ENCODE measurements at places on chromosomes 6 and 20.

GRCh38 chr6:118100717-118101116, 193.7 kb downstream of the SLC35F1 start:
- no peak for DNase-seq

- DNase-seq, result no peak
These were observed 73.0 kb downstream of the ZDHHC14 start for GRCh38 chr6:157453978-157454377.

DNA sequence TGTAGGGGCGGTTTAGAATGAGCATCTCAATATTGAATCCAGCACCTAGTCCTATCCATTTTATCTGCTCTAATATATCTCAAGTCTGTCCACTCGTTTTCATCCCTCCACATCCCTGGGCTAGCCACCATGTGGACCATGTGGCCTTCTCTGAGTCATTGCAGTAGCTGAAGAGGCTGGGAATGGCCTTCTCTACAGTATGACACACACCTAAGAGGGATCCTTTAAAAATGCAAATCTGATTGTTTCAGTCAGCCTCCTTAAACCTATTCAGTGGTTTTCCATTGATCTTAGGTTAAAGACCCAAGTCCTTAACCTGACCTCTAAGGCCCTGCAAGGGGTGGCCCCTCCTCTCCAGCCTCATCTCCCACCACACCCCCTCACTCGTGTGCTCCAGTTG, 9.4 kb downstream of the RING1 start:
- DNase-seq, result no peak

DNA sequence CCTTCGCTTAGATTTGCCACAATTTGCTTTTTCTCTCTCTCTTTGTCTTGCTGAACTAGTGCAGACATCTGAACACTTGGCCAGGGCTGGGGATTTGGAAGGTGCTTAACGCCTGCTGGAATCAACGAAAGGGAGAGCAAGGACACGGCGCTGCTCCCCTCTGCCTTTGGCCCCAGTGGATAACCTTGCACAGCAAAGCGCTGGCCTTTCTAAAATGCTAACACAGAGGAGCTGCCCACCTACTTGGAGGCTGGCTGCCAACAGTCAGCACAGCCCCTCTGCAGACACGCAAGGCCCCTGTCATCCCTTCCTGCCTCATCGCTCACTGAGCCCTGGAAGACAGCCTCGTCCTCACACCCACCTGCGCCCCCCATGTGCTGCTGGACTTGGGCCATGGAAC, 37.5 kb downstream of the C20orf203 start:
- DNase-seq, result no peak

DNA sequence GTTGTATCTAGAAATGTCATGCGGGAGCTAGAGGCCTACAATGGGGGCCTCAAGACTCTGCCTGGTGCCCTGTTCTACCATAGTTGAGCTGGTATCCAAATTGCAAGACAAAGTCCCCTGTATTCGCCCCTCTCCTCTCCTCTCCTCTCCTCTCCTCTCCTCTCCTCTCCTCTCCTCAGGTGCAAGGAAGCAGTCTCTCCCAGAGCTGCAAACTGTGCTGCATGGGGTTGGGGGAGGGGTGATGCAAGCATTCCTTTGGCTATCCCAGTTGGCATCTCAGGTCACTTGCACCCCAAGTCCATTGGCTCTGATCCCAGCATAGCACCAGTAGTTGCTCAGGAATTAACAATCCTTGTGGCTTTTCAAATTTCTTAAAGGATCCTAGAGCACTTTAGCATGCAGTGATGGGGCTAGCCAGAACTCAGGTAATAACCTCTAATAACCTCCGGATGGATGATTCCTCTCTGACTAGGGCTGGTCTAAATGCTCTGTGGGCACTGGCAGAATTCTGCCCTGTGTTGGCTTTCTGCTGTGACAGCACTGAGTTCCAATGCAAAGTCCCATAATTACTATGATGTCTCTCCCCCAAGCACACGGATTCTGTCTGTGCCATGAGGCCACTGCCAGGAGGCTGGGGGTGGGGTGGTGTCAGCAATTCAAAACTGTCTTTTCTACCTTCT, 35.3 kb downstream of the TAF11 start:
- DNase-seq, result no peak

DNA sequence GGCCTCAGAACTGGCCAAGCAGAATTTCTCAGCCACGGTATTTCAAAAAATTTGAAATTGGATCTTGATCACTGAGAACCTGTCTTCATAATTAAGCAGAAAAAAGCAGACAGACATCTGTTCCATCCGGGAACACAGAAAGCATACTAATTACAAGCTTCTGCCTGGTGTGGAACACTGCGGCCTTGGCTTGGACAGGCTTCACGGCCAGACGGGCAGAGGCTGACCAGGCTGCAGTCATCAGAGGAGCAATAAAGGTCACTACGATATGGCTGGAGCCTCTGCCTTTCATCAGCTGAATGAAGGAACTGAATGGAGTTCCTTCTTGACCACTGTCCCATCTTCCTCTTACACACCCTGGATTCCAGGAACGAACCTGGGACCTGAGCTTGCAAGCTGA, 3.9 kb upstream of the NRSN1 start:
- no peak for DNase-seq

GRCh38 chr20:47396762-47397476, 40.4 kb upstream of the ZMYND8 start:
- no peak for DNase-seq

GRCh38 chr6:156869980-156870398, 92.8 kb downstream of the ARID1B start:
- DNase-seq, result no peak

GRCh38 chr20:50211091-50211490, 20.5 kb downstream of the CEBPB start:
- no peak for DNase-seq

GRCh38 chr6:119426619-119427018, 77.1 kb upstream of the MAN1A1 start:
- no peak for DNase-seq

GRCh38 chr20:20547221-20547875, 165.1 kb downstream of the RALGAPA2 start:
- DNase-seq, result no peak

DNA sequence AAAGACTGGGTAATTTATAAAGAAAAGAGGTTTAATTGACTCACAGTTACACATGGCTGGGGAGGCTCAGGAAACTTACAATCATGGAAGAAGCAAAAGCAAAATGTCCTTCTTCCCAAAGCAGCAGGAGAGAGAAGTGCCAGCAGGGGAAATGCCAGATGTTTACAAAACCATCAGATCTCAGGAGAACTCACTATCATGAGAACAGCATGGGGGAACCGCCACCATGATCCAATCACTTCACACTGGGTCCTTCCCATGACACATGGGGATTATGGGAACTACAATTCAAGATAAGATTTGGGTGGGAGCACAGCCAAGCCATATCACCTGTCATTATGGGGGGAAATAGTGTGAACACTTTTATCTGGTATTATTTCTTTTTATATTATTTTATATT, 557.2 kb downstream of the EYS start:
- no peak for DNase-seq

GRCh38 chr6:52639493-52639892, 31.4 kb upstream of the TMEM14A start:
- no peak for DNase-seq

GRCh38 chr6:44828780-44829179, 441.3 kb downstream of the CDC5L start:
- no peak for DNase-seq

GRCh38 chr6:117985916-117986315, 78.9 kb downstream of the SLC35F1 start:
- no peak for DNase-seq

GRCh38 chr20:54200487-54201267, 7.2 kb upstream of the PFDN4 start:
- DNase-seq, result no peak

DNA sequence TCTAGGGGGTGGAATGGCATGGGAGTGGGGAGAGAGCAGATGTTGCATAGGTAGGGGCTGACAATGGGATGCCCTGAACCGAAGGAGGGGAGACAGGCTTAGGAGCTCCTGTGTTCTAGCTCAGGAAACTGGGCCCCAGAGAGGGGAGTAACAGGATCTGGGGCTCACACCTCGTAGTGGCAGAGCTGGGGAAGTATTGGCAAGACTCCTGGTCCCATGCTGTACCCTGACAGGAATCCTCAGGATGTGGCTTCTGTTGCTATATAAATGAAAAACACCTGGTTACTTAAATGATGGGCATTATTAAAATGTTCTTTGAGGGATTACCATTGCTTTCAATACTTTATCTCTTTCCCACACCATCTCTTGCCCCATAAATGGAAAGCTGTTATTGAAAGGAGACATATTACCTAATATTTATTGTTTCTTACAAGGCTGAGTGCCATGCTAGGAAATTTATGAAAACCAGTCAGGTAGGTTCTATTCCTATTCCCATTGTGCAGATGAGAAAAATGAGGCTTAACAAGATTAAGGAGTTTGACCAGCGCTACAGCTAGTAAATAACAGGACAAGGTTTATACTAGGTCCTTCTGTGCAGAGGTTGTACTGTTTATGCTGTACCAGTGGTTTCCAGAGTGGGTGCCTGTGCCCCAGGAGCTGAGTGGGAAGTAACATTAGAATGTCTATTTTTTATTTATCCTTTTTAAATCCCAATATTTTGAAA, 35.3 kb upstream of the TCP11 start:
- DNase-seq, result no peak

DNA sequence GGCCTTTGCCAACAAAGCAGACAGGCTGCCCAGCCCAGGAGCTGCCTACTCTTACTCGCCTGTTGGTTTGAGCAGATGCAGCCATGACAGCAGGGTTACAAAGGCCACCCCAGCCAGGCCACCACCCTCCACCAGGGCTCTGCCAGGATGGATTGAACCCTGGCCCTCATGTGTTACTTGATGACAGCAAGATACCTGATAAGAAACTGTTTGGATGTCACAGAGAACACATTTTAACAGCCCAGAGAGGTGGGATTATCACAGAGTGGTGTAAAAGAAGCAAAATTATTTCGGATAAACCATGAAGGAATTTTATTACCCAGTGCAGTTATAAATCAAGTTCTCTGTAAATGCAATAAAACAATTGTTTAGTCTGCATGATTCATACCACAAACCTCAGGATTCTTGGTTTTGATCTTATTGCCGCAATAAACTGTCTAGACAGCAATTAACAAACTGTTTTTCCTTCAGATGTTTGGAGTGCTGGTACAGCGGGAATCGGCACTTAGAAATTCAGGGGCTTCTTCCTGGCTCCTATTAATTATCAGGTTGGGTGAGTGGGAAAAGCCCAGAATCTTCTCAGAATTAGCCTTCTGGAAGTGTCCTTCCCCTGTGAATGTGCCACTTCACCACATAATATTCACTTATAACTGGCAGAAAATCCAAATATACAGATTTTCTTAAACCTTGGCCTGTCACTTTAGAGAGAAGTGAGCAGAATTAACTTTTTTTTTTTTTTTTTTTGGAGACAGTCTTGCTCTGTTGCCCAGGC, 58.0 kb upstream of the SALL4 start:
- no peak for DNase-seq

DNA sequence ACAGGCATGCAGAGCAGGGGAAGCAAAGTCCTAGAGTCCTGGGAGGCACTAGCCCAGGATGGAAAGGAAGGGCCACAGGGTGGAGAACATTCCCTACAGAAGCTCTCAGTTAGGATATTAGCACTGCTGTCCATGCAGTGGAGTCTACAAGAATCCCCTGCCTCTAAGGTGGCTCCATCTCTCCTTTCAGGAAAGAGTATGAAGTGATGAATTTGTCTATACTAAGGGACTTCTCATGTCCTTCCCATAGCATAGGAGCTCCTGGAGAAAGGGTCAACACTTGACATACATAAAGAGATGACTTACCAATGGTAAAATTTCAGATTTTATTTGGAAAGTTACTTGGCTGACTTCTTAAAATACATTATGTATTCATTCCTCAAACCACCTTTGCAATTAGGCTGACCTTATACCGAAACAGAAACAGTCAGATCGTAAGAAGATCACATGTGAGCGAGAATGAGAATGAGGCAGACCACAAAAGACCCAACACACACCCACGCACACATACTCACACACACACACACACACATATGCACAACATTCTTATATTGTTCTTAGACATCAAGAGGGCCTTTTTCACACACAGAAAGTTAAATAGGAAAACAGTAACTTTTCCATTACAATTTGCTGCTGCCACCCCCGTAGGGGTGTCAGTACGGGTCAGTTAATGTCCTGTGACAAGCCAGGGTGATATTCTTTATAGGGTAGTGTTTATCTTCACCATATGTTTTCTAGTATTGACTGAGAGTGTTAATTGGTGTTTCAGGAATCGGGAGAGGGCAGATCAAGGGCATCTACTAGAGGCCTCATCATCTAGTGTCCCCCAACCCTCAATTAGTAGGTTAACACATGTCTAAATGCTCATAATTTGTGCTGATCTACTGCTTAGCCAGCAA, 159.4 kb downstream of the FAXC start:
- DNase-seq, result no peak

DNA sequence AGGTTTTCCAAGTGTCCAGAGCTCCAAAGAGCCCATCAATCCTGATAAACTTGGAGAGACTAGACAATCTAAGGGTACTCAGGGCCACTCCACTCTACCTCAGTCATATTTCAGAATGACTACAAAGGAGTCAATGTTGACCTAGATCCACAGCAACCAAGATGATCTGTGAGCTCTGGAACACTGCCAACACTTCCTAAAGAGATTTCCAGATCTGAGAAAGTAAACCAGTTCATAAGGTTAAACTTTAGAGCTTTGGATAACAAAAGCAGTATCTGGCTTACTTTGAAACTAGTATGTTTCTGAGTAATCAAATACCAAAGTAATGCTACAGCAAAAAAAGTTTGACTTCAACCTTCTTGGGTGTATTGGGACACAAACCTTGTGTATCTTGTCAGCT, 122.7 kb downstream of the BTBD9 start:
- no peak for DNase-seq

GRCh38 chr6:116616737-116617053, 416 bp downstream of the RSPH4A start:
- DNase-seq, result no peak

- no peak for DNase-seq
These were observed 26.4 kb downstream of the LYRM2 start for GRCh38 chr6:89612121-89612520.

DNA sequence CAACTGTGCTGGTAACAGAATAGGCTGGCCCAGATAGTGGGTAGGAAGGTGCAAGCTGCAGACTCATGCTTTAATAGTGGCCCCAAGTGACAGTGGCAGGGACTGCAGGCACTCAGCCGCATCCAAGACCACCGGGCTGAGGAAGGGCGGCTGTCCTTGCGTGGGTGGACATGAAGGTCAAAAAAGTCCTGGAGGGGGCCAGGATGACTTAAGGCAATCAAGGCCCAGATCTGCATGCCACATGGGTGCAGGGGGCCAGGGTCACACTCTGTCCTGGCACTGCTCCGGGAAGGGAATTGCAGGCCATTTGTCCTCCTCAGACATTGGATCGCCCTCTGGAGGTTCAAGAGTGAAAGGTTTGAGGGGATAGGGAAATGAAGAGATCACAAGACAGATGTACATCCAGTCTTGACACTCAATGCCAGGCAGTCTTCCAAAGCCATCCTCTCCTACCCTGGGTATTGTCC, 10.4 kb upstream of the VNN2 start:
- no peak for DNase-seq

Measured in effector memory CD4-positive, alpha-beta T cell (primary cell).